ENCODE measurements at places on chromosomes 13 and 19.

DNA sequence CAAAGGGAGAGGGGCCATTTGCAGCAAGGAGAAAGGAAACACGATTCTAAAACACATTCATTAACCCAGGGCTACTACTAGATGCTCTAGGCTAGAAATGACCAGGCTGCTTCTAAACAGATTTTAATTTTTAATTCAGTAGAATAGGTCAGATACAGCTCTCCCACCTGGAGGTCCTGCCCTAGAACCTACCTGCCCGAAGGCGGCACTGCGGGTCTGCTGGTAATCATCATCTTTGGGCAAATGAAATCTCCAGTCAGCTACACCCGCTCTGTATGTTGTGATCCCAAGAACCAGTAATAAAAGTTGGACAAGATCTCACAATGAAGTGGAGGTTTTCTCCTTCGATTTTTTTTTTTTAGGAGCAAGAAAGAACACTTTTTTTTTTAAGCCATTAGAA lies 345.3 kb downstream of the ENOX1 start:
- no peaks in the 10 kb centered on the region for H3K4me1 ChIP-seq
- H3K27ac ChIP-seq, result no peak overlapping the region
- no peak overlapping the region for H3K4me3 ChIP-seq
- no peak for DNase-seq
- H3K27me3 ChIP-seq, result peaks cover 6% of the 10 kb centered on the region

- peaks cover 7% of the 10 kb centered on the region for H3K4me1 ChIP-seq
- H3K36me3 ChIP-seq, result peaks cover 12% of the 10 kb centered on the region
- DNase-seq, result no peak
- peak overlapping the region; percentile 5 for H3K27ac ChIP-seq
- no peaks in the 10 kb centered on the region for H3K27me3 ChIP-seq
Measured at GRCh38 chr13:102682727-102683126, 12.1 kb downstream of the METTL21C start.

GRCh38 chr13:50420718-50421472 lies 405.7 kb downstream of the KCNRG start:
- no peaks in the 10 kb centered on the region for H3K36me3 ChIP-seq
- no peaks in the 10 kb centered on the region for H3K27me3 ChIP-seq
- no peak overlapping the region for H3K4me3 ChIP-seq
- H3K4me1 ChIP-seq, result peaks cover 31% of the 10 kb centered on the region
- DNase-seq, result no peak
- H3K27ac ChIP-seq, result peak overlapping the region; percentile 65

- peaks cover 12% of the 10 kb centered on the region for H3K27me3 ChIP-seq
- DNase-seq, result peak; percentile 58
- H3K36me3 ChIP-seq, result no peaks in the 10 kb centered on the region
- peak overlapping the region; percentile 81 for H3K4me3 ChIP-seq
- no peak overlapping the region for H3K27ac ChIP-seq
Measured at GRCh38 chr19:5987077-5987818, 9.3 kb upstream of the RANBP3 start.

- no peak for DNase-seq
- H3K36me3 ChIP-seq, result peaks cover 3% of the 10 kb centered on the region
- H3K4me1 ChIP-seq, result peaks cover 8% of the 10 kb centered on the region
Measured at GRCh38 chr13:48333976-48334375, 30.4 kb downstream of the RB1 start.

DNA sequence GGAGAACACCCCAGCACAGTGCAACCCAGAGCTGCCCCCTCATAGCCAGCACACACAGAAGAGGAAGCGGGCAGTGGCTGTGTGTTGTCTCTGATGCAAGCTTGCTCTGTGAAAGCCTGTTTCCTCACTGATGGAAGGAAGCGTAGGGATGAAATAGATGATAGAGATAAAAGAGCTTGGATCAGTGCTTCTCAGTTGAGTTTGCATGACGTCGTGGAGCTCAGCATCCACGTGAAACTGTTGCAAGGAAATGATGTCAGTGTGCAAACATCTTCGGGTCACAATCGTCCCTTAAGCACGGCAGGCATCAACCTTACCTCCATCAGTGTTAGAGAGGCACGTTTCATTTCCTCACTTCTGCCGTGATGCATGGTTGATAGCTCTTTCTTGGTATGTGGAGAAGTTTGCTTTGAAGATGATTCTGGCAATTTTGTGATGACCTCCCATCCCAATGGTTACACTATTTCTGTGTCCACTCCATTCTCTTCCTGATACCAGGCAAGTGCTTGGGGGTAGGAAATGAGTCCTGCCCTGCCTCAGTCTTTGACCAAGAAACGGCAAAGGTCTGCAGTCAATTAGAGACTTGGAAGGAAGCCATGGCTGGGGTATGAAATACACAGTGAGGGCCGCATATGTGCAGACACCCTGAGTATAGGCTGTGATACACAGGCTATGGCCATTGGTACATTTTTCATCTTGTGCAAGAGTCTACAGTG lies 183.0 kb downstream of the ZNF536 start:
- H3K4me1 ChIP-seq, result no peaks in the 10 kb centered on the region
- H3K36me3 ChIP-seq, result peaks cover 6% of the 10 kb centered on the region
- H3K27ac ChIP-seq, result no peak overlapping the region
- H3K27me3 ChIP-seq, result peaks cover 23% of the 10 kb centered on the region
- no peak overlapping the region for H3K4me3 ChIP-seq

GRCh38 chr13:110185696-110186095 lies 121.3 kb downstream of the COL4A1 start:
- H3K4me1 ChIP-seq, result no peaks in the 10 kb centered on the region
- H3K36me3 ChIP-seq, result no peaks in the 10 kb centered on the region
- no peak overlapping the region for H3K4me3 ChIP-seq
- H3K27me3 ChIP-seq, result peaks cover 29% of the 10 kb centered on the region
- DNase-seq, result no peak

GRCh38 chr13:100790405-100790804 lies 115.8 kb upstream of the TMTC4 start:
- H3K4me3 ChIP-seq, result no peak overlapping the region
- no peak for DNase-seq
- no peaks in the 10 kb centered on the region for H3K36me3 ChIP-seq
- no peak overlapping the region for H3K27ac ChIP-seq
- H3K27me3 ChIP-seq, result peaks cover 55% of the 10 kb centered on the region

DNA sequence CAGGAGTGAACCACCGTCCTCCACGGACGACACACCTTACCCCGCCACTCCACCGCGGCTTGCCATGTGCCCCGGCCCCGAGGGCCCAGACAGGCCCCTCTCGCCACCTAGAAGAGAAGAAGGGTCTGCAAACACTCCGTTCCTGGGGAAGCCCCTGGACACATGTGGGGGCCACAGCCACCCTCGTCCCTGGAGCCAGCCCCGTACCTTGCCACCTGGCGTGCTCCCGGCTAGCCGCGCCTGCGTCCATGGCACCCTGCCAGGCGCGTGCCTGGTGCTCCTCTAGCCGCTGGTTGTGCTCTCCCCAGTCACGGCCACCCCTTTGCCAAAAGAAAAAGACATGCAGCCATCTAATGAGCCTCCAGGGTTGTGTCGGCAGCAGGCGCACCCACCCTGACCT lies 19.9 kb upstream of the TINCR start:
- no peak overlapping the region for H3K27ac ChIP-seq
- peaks cover 10% of the 10 kb centered on the region for H3K4me1 ChIP-seq
- H3K36me3 ChIP-seq, result peaks cover 78% of the 10 kb centered on the region
- no peak for DNase-seq
- H3K4me3 ChIP-seq, result no peak overlapping the region

DNA sequence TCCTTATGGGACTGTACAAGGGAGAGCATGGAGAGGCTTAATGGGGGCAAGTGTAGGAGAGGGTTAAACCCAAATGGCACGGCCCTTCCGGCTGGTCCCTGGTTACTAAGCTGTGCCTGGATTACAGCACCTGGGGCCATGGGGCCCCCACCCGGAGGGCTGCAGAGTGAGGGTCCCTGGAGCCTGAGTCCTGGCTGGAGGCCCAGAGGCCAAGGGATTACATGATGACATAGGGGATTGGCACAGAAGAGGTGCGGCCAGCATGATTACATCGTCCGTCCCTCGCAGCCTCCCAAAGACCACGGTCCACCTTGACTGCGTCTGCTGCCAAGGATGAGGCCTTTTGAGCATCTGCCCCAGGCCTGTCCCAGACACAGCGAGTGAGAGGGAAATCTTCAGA lies 149.4 kb downstream of the URI1 start:
- peaks cover 44% of the 10 kb centered on the region for H3K27me3 ChIP-seq
- no peak overlapping the region for H3K27ac ChIP-seq
- no peaks in the 10 kb centered on the region for H3K36me3 ChIP-seq
- no peaks in the 10 kb centered on the region for H3K4me1 ChIP-seq
- DNase-seq, result no peak

GRCh38 chr19:41702171-41702651 lies 6.2 kb upstream of the CEACAM5 start:
- peaks cover 2% of the 10 kb centered on the region for H3K36me3 ChIP-seq
- H3K4me3 ChIP-seq, result no peak overlapping the region
- peaks cover 1% of the 10 kb centered on the region for H3K4me1 ChIP-seq
- no peak overlapping the region for H3K27ac ChIP-seq

- no peak overlapping the region for H3K27ac ChIP-seq
- H3K4me3 ChIP-seq, result no peak overlapping the region
- DNase-seq, result no peak
- peaks cover 2% of the 10 kb centered on the region for H3K36me3 ChIP-seq
- H3K4me1 ChIP-seq, result no peaks in the 10 kb centered on the region
- H3K27me3 ChIP-seq, result peaks cover 5% of the 10 kb centered on the region
Measured at GRCh38 chr19:42455621-42456081, 12.9 kb upstream of the CXCL17 start.

DNA sequence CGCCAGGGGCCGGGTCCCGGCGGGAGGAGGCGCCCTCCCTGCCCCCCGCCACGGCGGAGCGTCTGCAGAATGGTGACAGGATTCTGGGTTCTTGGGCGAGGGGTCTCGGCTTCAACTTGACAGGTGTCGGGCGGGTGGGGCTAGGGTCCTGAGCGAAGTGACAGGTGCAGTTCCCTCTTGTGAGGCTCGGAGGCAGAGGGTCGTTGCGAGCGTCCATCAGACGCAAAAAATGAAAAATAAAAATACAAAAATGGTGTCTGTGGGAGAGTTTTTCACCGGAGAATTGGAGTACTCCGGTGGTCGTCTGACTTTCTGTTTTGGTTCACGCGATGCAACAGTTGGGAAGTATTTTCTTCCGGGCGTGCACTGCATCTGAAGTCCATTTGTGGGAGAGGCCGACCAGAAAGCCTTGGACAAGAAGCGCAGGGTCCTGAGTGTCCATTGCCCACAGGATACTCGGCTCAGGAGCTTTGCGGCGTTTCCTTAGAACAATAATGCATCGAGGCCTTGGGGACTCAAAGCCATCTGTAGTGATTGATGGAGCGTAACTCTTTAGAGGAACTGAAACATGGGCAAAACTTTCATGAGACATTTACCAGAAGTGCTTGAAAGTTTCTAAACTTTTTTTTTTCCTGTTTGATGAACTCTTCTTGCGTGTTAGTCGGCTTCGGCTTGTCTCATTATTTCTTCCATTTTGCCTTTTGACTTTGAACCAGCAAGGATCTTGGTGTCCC lies 759 bp downstream of the RB1 start:
- peak overlapping the region; percentile 99 for H3K27ac ChIP-seq
- H3K27me3 ChIP-seq, result no peaks in the 10 kb centered on the region

GRCh38 chr19:19026299-19026971 lies 6.9 kb downstream of the SUGP2 start:
- no peak for DNase-seq
- no peak overlapping the region for H3K4me3 ChIP-seq
- peaks cover 82% of the 10 kb centered on the region for H3K36me3 ChIP-seq
- H3K4me1 ChIP-seq, result peaks cover 27% of the 10 kb centered on the region

GRCh38 chr13:90485436-90485835 lies 862.1 kb upstream of the MIR17HG start:
- no peaks in the 10 kb centered on the region for H3K4me1 ChIP-seq
- DNase-seq, result no peak
- no peaks in the 10 kb centered on the region for H3K36me3 ChIP-seq
- H3K27me3 ChIP-seq, result no peaks in the 10 kb centered on the region
- no peak overlapping the region for H3K4me3 ChIP-seq

DNA sequence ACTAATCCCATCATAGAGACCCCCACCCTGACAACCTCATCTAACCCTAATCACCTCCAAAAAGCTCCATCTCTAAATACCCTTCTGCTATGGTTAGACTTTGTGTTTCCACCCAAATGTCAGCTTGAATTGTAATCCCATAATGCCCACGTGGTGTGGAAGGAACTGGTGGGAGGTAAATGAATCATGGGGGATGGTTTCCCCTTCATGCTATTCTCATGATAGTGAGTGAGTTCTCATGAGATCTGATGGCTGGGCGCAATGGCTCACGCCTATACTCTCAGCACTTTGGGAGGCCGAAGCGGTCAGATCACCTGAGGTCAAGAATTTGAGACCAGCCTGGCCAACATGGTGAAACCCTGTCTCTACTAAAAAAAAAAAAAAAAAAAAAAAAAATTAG lies 2.6 kb downstream of the VMAC start:
- no peak overlapping the region for H3K27ac ChIP-seq
- DNase-seq, result no peak
- no peak overlapping the region for H3K4me3 ChIP-seq

DNA sequence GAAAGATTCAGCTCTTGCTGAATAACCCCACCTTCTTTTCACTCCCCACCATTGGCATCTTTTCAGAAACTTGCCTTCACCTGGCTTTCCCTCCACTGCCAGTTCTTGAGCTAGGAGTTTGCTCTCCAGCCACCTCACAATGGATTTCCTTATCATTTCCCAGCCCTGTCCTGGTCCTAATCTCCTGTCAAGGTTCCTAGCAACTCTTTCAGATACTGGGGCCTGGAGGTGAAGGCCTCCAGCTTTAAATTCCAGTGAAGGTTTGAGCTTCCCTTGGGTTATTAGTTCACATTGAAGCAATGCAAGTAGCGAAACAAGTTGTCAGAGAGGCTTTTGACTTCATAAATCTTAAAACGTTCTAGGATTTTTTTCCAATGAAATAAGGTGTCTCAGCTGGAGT lies 320.8 kb upstream of the MAB21L1 start:
- no peaks in the 10 kb centered on the region for H3K27me3 ChIP-seq
- H3K27ac ChIP-seq, result no peak overlapping the region

DNA sequence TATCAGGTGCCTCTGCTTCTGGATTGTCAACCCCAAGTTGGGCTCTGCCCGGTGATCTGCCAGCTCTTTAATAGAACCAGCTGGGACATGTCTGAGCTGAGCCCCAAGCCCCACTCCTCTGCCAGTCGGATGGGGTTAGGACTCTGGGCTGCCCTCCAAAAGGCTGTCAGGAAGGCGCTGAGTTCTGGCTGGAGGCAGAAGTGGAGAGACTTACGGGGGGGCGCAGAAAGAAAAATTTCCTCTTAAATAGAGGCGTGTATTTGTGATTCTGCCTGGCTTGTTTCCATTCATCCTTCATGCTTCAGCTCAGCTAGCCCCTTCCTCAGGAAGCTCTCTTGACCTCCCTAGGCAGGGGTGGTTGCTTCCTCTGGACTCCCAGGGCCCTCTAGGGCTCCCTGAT lies 985 bp upstream of the KCNK6 start:
- H3K36me3 ChIP-seq, result peaks cover 15% of the 10 kb centered on the region
- H3K27ac ChIP-seq, result peak overlapping the region; percentile 31
- H3K27me3 ChIP-seq, result no peaks in the 10 kb centered on the region
- H3K4me1 ChIP-seq, result peaks cover 40% of the 10 kb centered on the region
- H3K4me3 ChIP-seq, result no peak overlapping the region

Data from effector memory CD8-positive, alpha-beta T cell (primary cell).